ENCODE measurements at places on chromosomes 6 and 20.

- DNase-seq: no peak
Measured at GRCh38 chr20:25089662-25090061, 7.7 kb upstream of the VSX1 start.

GRCh38 chr20:41171736-41172295 lies 34.5 kb downstream of the PLCG1 start:
- DNase-seq: no peak

DNA sequence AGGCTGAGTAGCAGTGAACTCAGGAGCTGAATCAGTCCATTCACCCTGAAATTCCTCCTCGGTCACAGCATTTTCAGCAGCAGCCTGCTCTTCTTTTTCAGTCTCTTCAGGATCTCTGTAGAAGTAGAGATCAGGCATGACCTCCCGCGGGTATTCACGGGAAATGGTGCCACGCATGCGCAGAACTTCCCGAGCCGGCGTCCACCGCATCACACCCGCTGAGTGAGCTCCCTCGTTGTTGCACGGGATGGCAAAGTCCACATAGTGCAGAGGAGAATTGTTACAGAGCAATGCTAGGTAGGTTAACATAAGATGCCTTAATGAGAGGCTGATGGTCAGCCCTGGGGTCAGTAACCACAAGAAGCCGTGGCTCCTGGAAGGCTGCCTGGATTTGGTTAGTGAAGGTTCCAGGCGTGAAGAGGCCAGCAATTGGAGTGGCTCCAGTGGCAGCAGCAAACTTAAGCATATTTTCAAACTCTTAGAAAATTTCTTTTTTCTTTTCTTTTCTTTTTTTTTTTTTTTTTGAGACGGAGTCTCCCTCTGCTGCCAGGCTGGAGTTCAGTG lies 113.5 kb upstream of the HDAC2 start:
- DNase-seq: no peak

DNA sequence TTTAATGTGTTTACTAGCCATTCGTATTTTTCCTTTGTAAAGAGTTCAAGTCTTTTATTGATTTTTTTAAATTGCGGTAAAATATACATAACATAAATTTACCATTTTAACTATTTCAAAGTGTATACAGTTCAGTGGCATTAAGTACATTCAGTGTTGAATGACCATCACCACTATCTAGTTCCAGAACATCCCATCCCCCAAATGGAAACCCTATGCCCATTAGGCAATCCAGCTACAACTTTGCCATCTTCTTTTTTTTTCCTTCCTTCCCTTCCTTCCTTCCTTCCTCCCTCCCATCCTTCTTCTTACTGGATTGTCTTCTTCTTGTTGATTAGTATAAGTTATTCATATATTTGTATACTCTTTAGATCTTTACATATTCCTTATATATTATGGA lies 8.6 kb downstream of the LPIN3 start:
- DNase-seq: no peak

GRCh38 chr6:32529697-32530430 lies at the start of gene HLA-DRB5:
Gene HLA-DRB5, minus strand, starts transcription at chr6:32530287. Its CDS starts 63 bp downstream, at chr6:32530224.
- DNase-seq: no peak

DNA sequence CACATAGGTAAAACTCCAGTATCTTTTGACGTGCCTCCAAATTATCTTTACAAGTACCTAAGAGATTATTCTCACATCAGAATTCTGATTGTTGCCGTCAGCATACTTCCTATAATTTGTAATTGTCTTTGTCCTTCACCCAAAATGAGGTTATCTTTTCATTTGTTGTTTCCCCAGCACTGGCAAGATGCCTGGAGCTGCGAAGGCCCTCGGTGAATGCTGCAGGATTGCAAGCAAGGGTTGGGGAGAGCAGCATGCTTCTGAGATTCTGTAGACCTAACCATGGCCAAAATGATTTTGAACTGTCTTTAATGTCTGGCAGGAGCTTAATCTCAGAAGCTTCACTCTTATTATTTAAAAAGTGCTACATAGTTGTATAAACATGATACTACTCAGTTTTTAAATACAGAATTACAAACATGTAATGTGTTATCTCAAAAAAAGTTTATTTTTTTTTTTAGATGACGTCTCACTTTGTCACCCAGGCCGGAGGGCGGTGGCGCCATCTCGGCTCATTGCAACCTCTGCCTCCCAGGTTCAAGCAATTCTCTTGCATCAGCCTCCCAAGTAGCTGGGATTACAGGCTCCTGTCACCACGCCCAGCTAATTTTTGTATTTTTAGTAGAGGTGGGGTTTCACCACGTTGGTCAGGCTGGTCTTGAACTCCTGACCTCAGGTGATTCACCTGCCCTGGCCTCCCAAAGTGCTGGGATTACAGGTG lies 88.7 kb downstream of the ELOVL5 start:
- DNase-seq: no peak

DNA sequence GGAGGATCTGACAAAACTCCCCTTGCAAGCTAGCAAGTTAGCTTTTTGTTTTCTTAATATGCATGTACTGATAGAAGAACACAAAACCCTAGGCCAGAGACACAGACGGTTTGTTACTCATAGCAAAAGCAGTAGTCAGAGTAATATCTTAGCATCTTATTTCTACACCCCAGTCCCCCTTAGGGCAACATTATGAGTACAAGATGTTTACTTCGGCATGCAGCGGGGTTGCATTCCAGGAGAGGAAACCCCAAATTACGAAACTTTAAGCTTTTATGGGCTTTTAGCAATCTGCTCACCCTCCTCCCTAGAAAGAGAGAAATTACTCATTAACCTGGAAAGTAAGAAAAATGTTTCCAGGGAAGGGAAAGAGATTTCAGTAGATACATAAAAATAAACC lies 1286.9 kb downstream of the EPHA7 start:
- DNase-seq: no peak

GRCh38 chr6:112337209-112337638 lies 9.9 kb upstream of the RFPL4B start:
- DNase-seq: no peak

GRCh38 chr20:6533351-6533750 lies 234.1 kb upstream of the BMP2 start:
- no peak for DNase-seq
